SJSA1 (cell line): ENCODE measurements at places on chromosomes 1 and 21. TPM values are rescaled to one million over a fixed set of nuclear protein-coding genes. Genes with fewer than 3 reads are reported as not detected.

Gene TENT5C
- total RNA-seq: 0.53 and 0.92 TPM in 2 replicates

Gene LCE1B
- total RNA-seq: not detected in 2 replicates

Gene EIF3I
- 424 and 465 TPM in 2 replicates for total RNA-seq

Gene AIM2
- not detected in 2 replicates for total RNA-seq

Gene NBPF6
- total RNA-seq: not detected in 2 replicates

Gene CD53
- not detected in 2 replicates for total RNA-seq

Gene GALE
- total RNA-seq: 31.5 and 55.4 TPM in 2 replicates

Gene CD1D
- not detected in 2 replicates for total RNA-seq

Gene HNRNPU
- 411 and 566 TPM in 2 replicates for total RNA-seq

Gene REN
- not detected in 2 replicates for total RNA-seq

Gene CYP4A22
- not detected in 2 replicates for total RNA-seq

Gene AMY1C
- total RNA-seq: not detected in 2 replicates

Gene SESN2
- total RNA-seq: 14.7 and 16.0 TPM in 2 replicates

Gene KRTAP11-1
- total RNA-seq: not detected in 2 replicates

Gene RHCE
- total RNA-seq: 0.95 TPM in 1 of 2 replicates, not detected in the other

Gene HNRNPR
- total RNA-seq: 236 and 266 TPM in 2 replicates

Gene CYP2J2
- not detected in 2 replicates for total RNA-seq

Gene EPHA8
- total RNA-seq: not detected in 2 replicates

Gene ELF3
- total RNA-seq: 0.05 TPM in 1 of 2 replicates, not detected in the other

Gene KIAA1614
- 5.9 and 14.2 TPM in 2 replicates for total RNA-seq

Gene HEYL
- 12.7 and 14.4 TPM in 2 replicates for total RNA-seq

Gene CR2
- total RNA-seq: not detected in 2 replicates

Gene GPR61
- total RNA-seq: 0.34 TPM in 1 of 2 replicates, not detected in the other

Gene ATP1A4
- not detected in 2 replicates for total RNA-seq

Gene MPZ
- not detected in 2 replicates for total RNA-seq

Gene LORICRIN
- total RNA-seq: not detected in 2 replicates

Gene LCE2A
- not detected in 2 replicates for total RNA-seq

Gene CFH
- 75.4 and 85.4 TPM in 2 replicates for total RNA-seq

Gene OVAAL
- total RNA-seq: not detected in 2 replicates

Gene ITLN1
- not detected in 2 replicates for total RNA-seq

Gene PSMA5
- total RNA-seq: 104 and 107 TPM in 2 replicates

Gene DISP1
- total RNA-seq: 3.7 and 5.2 TPM in 2 replicates

Gene NPHS2
- total RNA-seq: not detected in 2 replicates

Gene KRTAP13-4
- not detected in 2 replicates for total RNA-seq

Gene BEND5
- not detected in 2 replicates for total RNA-seq

Gene IGSF9
- total RNA-seq: 0.16 TPM in 1 of 2 replicates, not detected in the other

Gene TMED5
- total RNA-seq: 73.0 and 84.3 TPM in 2 replicates

Gene ERICH3
- total RNA-seq: not detected in 2 replicates

Gene SLC6A17
- 1.0 and 2.1 TPM in 2 replicates for total RNA-seq

Gene MSH4
- total RNA-seq: 0.13 TPM in 1 of 2 replicates, not detected in the other

Gene FCRLA
- total RNA-seq: 0.29 TPM in 1 of 2 replicates, not detected in the other

Gene SFN
- total RNA-seq: 0.47 TPM in 1 of 2 replicates, not detected in the other

Gene RPL22
- 149 and 187 TPM in 2 replicates for total RNA-seq
